ENCODE measurements at places on chromosomes 1 and 21.
A peak's percentile ranks its signal among the peaks of the same experiment; 100 is the strongest.

DNA sequence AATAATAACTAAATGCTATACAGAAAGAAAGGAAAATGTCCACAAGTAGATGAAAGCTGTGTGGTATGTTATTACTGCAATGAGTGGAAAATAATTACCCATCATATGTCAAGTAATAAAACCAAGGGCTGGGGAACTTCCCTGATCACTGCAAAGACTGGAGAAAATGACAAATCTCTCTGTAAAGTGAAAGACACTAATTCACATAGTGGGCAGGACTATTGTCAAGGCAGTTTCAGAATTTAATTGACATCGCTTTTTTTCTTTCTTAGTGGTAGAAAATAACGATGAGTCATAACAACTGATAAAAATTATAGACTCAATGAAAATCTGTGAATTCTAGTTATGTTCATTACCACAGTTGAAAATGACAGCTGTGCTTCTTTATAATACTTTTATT lies 153.7 kb upstream of the ST6GALNAC5 start:
- peak; percentile 70 for ATAC-seq

DNA sequence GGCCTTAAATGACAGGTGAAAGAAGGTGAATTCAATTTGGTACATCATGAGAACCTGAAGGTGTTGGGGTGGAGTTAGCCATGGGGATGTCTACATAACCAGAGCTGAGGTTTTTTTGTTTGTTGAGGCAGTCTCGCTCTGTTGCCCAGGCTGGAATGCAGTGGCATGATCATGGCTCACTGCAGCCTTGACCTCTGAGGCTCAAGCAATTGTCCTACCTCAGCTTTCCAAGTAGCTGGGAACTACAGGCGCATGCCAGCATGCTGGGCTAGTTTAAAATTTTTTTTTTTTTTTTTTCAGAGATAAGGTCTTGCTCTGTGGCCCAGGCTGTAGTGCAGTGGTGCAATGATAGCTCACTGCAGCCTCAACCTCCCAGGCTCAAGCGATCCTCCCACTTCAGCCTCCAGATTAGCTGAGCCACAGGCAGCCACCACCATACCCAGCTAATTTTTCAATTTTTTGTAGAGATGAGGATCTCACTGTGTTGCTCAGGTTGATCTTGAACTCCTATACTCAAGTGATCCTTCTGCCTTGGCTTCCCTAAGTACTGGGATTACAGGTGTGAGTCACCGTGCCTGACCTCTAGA lies 1.9 kb upstream of the MPZ start:
- no peak for ATAC-seq

DNA sequence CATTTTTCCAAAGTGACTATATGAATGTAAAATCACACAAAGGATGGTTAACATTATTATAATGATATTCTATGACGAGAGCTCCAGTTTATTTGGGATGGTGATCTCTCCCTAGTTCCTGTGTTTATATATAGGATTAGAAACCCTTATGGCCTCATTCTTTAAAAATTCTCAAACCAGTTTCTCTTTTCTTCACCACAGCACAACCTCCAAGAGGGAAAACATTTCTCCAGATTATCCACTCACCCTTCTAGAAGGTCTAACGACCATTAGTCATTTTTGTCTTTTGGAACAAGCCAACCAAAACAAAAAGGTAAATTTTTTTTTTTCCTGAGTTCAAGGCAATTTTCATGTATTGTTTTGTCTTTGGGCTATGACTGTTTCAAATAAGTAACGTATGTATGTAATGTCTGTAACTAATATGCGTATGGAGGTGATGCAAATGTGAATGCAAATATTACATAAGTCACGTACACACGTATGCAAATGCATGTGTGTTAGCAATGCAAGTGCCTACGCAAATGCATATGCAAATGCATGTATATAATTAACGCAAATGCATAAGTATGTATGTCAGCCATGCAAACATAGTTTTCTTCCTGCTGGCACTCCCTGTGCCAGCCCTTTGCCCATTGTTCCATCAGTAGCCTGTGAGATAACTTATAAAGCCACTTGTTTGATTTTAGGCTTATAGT lies 72.5 kb upstream of the MORC3 start:
- ATAC-seq: no peak

GRCh38 chr1:8285103-8285502 lies 32.8 kb upstream of the SLC45A1 start:
- no peak for ATAC-seq

DNA sequence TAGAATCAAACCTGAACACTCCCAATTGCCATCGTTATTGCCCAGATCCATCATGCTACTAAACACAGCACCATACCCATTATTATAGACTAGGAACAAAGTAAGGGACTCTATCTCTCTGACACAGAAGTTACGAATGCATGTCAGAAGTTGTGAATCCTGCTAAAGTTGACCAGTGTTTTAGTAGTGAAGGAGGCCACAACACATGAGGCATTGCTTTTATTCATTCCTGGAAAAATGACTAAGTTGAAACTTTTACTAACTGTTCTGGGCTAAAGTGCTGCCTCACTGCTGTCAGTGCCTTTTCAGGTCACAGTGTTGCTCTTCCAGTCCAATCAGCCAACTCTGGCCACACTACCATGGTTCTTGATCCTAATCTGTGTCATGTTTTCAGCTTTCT lies 911.1 kb downstream of the TTLL7 start:
- no peak for ATAC-seq

DNA sequence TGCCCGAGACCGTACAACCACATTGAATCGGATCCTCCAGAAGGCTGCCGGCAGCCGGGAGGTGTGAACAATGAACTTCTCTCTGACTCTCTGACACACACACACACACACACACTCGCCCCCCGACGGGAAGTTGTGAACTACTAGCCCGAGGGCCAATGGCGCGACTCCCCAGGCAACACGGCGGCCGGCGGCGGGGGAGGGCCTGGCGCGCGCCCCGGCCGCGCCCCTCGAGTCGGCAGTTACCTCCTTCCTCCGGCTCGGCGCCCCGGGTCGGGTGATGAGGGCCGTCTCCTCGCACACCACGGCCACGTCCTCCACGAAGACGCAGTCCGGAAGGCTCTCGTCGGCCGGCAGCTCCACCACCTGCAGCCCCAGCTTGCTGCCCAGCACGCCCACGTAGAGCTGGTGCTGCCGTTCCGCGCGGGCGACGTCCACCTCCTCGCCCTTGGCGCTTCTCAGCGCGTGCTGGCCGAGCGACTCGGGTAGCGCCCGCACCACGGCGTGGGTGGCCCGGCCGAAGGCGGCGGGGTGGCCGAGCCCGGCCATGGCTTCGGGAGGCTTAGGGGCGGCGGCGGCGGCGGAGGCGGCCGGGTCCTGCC lies 361 bp downstream of the DDAH1 start:
- peak; percentile 55 for ATAC-seq

DNA sequence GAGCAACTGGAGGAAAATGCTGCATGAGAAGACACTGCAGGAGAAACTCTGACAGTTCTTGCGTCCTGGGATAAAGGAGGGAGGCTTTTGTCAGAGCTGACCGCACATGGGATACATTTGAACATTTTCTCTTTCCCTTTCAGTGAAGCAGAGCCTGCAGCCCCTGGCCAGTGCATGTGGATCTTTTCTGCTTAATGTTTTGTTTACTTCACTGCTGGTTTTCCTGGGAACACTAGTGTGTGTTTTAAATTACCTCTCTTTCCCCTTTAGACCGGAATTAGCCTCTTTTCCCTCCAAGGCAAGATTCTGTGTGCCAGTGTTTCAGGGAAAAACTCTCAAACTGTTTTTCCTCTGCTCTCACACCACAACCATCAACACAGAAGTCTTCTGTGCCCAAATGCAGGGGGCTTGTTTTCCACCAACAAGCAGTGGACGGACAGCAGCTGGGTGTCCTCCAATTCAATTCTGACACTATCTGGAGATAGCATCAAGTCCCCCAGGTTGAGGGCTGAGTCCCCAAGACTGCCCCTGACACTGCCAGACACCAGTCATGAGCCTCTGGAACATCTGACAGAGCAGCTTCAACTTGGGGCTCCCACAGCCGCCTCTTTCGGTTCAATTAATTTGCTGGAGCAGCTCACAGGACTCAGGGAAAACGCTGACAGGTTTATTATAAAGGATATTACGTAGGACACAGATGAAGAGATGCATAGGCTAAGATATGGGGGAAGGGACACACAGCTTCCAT lies 136.2 kb downstream of the RHOU start:
- ATAC-seq: no peak

DNA sequence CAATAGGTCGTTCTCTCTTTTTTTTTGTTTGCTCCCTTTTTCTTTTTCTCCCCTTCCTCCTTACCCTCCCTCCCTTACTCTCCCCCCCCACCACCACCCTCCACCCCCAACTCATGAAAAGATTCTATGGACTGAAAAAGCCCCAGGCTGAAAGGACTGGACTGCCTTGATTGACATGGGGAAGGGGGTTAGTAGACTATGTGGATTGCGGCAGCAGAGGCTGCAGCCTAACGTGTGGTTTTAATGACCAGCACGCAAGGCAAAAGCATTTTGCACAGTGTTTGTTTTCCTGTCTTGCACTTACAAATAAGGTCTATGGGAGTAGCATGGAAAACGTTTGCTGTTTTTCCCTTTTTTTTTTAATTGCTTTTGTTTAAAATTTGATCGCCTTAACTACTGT lies 5.5 kb downstream of the ZBTB18 start:
- ATAC-seq: no peak

DNA sequence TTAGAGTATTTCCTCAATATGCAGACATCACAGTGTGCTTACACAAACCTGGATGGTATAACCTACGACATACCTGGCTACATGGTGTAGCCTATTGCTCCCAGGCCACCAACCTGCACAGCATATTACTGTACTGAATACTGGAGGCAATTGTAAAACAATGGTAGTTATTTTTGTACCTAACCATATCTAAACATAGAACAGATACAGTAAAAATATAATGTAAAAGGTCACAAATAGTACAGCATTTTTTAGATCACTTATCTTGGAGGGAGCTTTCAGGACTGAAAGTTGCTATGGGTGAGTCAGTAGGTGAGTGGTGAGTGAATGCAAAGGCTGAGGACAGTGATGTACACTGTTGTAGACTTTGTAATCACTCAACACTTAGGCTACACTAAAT lies 492.3 kb downstream of the MRPL39 start:
- ATAC-seq: no peak

- no peak for ATAC-seq
Measured at GRCh38 chr1:36643371-36644270, 160.9 kb upstream of the CSF3R start.

GRCh38 chr1:167499106-167499505 lies 19.2 kb downstream of the CD247 start:
- peak; percentile 13 for ATAC-seq

DNA sequence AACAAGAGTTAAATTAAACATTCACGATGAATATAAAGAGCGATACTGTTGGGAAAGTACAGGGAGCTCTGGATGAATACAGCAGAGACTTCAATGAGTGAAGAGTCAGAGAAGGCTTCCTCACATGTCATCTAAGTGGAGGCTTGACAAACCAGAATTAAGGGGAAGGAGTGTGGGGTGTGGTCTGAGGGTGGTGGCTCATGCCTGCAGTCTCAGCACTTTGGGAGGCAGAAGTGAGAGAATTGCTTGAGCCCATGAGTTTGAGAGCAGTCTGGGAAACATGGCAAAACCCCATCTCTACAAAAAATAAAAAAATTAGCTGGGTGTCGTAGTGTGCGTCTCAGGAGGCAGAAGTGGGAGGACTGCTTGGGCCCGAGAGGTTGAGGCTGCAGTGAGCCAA lies 8.7 kb downstream of the SDHB start:
- ATAC-seq: no peak

- no peak for ATAC-seq
Measured at GRCh38 chr1:53379662-53380002, 51.8 kb upstream of the LRP8 start.

DNA sequence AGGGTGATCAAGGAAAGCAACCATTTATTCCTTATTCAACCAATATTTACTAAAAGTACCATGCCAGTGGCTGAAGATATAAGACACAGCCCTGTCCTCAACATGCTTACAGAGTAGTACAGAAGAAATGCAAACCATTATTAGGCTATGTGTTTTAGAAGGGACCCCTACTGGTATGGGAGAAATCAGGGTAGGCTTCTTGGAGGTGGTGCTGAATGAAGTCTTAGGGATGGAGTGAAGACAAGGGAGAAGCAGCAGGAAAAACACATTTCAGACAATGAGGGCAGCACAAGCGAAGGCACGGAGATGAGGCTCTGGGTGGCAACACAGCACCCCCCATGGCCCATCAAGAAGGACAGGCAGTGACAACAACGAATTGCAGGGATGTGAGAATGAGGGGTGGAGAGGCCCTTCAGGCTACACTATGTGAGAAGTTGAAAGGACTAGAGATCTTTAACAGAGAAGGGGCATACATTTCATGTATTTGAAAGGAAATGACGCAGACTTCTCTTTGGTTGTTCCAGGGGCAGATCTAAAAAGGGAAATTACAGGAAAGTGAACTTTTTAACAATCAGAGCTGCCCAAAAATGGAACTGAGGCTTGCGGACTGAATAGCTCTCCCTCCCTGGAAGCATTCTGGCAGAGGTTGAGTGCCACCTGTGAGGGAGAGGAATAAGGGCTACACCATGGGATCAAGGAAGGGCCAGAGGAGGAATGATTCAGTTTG lies 16.8 kb upstream of the CD58 start:
- no peak for ATAC-seq

DNA sequence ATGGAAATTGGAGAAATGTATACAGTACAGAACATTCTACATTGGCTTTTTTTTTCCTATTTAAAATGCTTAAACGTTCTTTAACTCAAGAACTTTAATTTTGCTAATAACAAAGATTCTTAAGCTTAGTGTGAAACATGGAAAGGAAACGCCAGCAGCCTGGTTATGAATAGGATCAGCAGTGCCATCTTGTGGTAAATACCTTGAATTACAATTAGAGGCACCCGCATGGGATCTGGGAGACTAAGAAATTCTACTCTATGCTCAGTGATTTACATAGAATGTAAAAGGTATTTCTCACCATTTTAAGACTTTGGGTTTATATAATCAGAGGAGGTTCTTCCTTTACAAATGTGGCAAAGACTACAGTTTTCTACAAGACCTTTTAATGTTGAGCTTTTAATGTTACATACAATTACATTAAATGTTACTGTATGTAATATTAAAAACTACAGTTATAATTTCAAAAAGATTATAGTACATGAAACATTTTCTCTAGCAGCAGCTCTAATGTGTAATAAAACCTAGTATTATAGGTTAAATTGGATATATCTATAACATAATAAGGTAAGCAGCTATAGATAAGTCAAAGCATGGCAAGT lies 32.1 kb upstream of the APOBEC4 start:
- ATAC-seq: peak; percentile 39

- peak; percentile 83 for ATAC-seq
Measured at GRCh38 chr1:235093696-235094592, 34.7 kb downstream of the TOMM20 start.

GRCh38 chr1:77288275-77288674 lies 6.5 kb downstream of the AK5 start:
- ATAC-seq: no peak

DNA sequence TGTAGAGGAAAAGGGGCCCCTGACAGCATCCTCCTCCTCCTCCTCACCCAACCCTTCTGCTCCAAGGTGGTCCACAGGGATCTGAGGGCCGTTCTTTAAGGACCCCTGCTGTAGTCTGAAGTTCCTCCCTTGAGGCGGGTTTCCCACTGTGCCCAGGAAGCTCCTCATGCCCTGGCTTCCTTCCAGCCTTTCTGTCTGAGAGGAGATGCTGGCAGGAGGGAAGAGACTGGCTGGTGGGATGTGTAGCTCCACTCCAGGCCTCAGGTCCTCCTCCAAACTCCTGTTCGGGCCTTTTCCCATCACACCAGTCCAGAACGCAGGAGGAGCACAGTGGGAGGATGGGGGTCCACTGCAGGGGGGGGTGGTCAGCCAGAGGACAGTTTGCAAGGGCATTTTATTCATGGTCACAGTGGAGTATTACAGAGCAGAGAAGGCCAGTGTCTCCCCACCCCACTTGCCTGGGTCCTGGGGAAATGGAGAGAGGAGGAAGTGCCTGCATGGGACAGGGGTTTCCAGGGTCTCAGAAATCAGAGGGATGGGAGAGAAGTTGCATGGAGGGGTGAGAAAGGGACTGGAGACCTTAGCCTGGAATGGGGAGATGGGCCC lies 7.8 kb downstream of the ETV3L start:
- ATAC-seq: no peak

Data from activated T-helper 17 cell treated with anti-CD3 and anti-CD28 coated beads, Interleukin-2, amount 50 U/mL, for 72 hours (primary cell).